ENCODE measurements at places on chromosomes 2 and 18. TPM values are rescaled to one million over a fixed set of nuclear protein-coding genes. Genes with fewer than 3 reads are reported as not detected.

DNA sequence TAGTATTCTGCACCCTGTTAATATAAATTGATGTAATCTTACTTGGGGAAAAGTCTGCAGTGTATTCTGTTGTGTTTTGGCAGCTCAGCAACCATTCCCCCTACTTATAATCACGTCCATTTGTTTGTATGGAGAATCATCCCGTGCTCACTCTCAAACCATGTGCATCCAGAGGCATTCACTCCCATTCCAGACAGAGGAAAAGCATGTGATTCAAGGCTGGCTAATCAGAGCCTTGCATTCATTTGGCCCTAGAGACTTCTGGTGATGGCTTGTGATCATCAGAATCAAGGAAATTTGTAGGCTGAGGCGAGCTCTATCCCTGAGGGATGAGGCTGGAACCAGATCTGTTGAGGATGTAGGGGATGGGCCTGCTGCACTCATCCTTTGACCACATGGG lies 5.1 kb upstream of the WIPF1 start:
- no peak for DNase-seq

DNA sequence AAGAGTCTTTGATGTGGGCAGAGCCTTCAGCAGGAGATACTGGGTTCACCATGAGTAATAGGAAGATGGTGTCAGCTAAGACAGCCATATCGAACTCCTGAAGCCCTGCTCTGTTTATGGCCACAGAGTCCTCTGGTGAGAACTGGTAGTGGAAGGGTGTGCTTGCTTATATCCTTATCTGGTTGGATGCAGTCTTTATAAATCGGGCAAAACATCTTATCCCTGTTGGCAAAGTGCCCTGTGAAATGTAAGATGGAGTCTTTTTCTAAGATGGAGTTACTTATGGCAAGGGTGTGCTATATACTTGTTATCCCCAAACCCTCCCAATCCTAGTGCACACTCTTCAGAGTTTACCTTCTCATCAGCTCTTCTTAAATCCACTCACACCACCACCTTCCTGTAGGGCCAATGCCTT lies 190.8 kb upstream of the PARD3B start:
- no peak for DNase-seq

The DPYSL5 gene
- polyA plus RNA-seq = 6.8 TPM

DNA sequence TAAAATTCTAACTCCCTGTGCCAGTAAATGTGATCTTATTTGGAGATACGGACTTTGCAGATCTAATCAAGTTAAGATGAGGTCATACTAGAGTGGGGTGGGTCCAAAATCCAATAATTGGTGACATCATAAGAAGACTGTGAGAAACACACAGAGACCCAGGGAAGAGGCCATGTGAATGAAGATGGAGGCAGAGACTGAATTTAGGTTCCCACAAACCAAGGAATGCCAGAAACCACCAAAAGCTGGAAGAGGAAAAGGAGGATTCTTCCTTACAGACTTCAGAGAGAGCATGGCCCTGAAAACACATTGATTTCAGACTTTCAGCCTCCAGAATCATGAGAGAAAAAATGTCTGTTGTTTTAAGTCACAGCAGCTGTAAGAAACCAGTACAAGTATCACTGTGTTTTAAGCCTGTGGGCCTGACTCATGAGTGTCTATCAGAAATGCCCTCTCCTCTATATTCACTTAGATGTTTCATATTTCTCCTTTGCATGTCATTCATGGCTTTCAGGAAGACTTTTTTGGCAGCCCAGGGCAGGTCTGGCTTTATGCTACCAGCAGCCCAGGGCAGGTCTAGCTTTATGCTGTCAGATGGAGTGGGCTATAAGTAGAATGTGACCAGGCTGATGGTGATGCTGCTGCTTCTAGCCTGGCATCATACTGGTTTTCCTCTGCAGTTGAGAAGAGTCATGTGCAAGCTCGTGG lies 100.0 kb downstream of the SPOPL start:
- DNase-seq = no peak

DNA sequence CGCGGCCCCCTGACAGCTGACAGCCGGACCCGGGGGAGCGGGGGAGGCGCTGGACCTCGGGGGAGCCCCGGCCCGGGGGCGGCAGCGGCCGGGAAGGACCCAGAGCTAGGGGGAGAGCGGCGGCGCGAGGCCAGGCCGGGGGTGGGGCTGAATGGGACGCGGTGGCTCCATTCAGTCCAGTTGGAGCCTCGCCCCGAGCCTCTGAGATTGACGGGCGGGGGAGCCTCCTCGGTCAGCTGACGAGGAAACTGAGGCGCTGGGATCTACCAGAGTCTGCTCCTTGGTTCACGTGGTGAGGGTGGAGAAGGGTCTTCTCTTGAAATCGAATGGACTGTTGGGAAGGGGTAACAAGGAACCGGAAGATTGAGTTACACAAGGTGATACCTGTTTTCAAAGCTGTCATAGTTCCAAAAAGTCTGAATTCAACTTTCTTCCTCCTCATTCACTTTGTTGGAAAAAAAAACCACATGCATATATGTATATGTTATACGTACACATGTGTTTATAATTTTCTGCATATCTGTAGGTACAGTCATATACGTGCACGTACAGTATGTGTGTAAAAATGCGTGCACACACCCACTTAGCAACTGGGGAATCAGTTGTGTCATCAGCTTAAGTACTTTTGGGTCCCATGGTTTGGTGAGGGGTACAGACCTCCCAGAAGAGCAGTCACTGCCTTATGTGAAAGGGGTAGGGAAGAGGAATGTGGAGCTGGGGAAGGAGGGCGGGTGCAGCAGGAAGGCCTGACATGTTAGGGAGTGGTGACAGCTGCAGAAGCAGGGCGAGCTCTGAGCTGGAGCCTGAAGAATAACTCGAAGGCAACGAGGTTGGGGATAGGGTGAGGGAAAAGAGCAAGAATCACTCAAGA lies 628 bp downstream of the PPP1R7 start:
- no peak for DNase-seq

DNA sequence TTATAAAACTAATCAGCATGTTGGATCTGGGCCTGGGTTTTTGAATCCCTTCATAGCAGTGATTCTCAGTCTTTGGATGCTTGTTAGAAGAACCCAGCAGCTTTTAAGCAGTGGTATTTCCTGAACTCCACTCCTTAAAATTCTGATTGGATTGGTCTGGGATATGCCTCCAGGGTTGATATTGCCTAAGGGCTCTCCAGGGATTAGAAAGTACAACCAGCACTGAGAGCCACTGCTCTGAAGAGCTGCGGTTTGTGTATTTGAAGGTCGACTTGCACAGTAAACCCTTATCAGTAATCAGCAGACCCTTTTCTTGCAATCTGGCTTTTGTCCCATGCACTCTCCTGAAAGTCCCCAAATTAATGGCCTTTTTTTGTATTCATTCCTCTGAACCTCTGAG lies 17.0 kb upstream of the RBMS1 start:
- DNase-seq = no peak

DNA sequence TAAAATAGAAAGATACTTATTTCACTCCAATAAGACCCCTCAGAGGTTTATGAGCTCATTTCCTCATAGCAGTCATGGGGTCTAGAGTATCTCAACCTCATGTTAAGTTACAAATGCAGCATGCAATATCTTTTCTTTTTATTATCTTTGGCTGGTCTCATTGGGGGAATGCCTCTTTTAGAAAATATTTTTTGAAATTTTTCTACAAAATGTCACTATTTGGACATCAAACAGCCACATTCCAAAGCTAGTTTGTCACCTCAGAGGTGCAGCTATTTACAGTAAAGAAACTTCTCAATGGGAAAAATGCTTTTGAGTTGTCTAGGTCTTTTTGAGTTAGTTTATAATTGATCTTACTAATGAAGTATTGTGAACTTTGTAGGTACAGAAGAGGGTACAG lies 370.7 kb upstream of the LRATD1 start:
- DNase-seq = no peak

GRCh38 chr2:102622646-102623045 lies 3.3 kb downstream of the SLC9A2 start:
- DNase-seq = no peak

GRCh38 chr2:76083248-76083647 lies 372.5 kb upstream of the GCFC2 start:
- DNase-seq = no peak

GRCh38 chr18:51654488-51655326 lies 457.2 kb upstream of the MEX3C start:
- DNase-seq = no peak

GRCh38 chr18:76494231-76495005 lies 624 bp downstream of the ZNF516 start:
- DNase-seq = no peak
